ENCODE measurements at places on chromosomes 2 and 18.

DNA sequence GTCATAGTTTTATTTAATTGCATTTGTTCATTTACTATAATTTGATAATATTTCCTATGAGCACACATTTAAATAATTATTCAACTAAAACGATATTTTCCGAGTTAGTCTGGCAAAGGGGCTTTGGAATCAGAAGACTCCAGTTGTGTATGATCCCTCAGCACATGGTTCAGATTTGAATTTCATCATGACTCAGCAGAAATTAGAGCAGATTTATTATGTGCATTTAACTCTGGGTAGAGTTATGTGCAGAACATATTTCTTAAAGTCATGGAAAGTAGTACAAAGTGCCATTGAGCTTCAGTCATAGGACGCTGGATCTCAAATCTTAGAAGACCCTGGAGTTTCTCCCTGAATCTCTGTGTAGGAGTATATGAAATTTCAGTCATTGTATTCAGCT is 106.7 kb downstream of the ADCYAP1 start:
- DNase-seq, result no peak

DNA sequence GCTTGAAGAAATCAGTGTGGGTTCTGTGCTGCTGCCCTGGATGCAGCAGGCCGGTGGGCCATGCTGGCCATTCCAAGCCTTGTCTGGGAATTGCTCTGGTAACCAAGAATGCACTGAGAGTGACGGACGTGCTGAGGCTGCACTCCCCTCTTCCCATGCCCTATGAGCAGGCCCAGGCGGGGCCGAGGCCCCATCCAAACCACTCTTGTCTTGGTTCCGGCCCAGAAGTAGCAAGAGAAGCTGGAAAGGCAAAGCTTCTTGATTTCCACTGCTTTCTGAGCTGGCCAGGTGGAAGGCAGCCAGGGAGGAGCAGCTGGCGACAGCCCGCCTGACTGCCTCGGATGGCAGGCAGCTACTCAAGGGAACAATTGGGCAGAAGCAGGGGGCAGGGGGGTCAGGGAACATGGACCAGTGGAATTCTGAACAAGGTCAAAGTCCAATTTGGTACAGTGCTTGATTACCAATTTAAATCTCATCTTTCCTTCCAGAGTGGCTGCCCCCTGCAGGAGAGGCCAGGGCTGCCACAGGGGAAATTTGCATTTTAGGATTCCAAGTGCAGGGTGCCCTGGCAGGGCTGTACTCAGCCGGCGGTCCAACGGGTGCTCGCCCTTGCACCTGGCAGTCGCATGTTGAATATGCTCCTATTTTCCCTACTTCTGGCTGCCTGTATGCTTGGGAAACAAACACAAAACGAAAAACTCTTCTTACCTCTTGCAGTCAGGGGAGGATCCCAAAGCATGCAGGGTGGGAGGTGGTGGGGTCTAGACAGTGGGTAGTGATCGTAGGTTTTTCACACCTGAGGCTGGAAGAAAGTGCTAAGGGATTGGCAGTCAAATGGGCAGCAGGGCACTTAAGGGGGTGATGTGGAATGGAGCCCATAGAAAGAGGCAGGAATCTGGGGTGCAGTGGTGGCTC is 67.3 kb downstream of the LIPG start:
- DNase-seq, result no peak

GRCh38 chr2:13522096-13522495 is 805.4 kb downstream of the TRIB2 start:
- no peak for DNase-seq

- no peak for DNase-seq
Observed at GRCh38 chr2:223922308-223922707, 22.8 kb downstream of the WDFY1 start.

DNA sequence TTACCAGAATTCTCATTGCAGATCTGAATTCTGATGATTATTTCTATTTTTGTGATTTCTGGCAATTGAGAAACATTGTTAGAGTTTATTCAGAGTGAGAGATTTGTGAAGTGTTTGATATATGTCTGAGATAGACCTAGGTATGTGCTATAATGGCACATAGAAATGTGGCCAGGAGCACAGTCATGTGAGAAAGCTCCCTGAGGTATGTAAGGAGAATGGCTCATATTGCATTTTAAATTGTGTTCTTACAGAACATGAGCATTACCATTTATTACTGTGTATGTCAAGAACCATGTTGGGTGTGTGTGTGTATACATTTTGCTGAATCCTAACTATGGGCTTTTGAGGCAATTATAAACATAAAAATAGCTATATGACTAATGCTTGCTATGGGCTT is 101.2 kb downstream of the RAPGEF4 start:
- no peak for DNase-seq

GRCh38 chr18:40414155-40414754 is 1540.8 kb upstream of the PIK3C3 start:
- no peak for DNase-seq

GRCh38 chr2:112630268-112630667 is 15.5 kb upstream of the SLC20A1 start:
- no peak for DNase-seq

- DNase-seq, result no peak
Observed at GRCh38 chr2:63055226-63056106, 4.8 kb downstream of the OTX1 start.

GRCh38 chr2:116416731-116417377 is 1397.6 kb upstream of the DDX18 start:
- no peak for DNase-seq
